T-helper 2 cell (primary cell): ENCODE measurements at places on chromosomes 12 and 14.
A peak's percentile ranks its signal among the peaks of the same experiment; 100 is the strongest.

DNA sequence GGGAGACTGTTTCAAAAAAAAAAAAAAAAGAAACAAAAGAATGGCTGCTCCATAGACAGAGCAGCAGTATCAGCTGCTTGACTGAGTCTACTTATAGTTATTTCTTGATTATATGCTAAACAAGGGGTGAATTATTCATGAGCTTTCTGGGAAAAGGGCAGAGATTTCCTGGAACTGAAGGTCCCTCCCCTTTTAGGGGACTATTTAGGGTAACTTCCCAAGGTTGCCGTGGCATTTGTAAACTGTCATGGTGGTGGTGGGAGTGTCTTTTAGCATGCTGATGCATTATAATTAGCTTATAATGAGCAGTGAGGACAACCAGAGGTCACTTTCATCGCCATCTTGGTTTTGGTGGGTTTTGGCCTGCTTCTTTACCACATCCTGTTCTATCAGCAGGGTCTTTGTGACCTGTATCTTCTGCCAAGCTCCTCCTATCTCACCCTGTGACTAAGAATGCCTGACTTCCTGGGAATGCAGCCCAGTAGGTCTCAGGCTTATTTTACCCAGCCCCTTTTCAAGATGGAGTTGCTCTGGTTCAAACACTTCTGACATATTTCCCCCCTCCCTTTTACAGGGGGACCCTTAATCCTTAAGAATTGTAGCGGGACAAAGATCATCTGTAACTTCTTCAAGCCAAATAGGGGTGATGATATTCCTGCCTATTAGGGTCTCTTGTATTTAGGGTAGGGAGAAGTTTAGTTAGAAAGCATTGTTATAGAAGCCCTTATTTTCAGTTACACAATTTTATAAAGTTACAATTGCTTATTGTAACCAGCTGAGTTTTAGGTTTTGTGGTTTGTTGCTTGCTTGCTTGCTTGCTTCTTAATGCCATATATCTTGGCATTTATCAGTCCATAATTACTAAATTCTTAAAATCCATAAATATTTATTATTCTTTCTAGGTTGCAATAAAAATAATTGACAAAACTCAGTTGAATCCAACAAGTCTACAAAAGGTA is 42.5 kb downstream of the MARK3 start:
- no peak for DNase-seq

DNA sequence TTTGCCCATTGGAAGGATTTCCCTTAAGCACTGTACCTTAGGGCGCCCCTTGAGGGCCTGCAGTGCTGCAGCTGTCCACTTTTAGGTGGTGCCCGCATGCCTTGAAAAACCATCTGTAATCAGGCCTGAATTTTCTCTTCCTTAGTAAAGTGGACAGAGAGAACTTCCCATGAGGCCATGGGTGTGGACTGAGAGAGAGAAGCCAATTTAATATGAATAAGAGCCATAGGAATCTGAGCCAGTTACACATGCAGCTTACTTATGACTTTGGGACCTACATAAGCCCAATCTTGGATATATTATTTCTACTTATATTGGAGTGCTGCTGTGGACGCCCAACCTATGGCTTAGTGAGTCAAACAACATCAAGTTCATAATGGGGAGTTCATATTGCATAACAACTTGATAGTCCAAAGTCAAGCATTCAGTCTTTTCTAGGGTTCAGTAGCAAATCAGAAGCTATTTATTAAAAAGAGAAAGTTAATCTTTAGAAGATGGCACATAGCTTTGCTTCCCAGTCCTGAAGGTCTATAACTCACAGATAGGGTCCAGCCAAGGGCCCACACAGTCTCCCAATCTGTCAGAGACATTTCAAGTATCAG is 11.1 kb upstream of the ETV6 start:
- DNase-seq = no peak

DNA sequence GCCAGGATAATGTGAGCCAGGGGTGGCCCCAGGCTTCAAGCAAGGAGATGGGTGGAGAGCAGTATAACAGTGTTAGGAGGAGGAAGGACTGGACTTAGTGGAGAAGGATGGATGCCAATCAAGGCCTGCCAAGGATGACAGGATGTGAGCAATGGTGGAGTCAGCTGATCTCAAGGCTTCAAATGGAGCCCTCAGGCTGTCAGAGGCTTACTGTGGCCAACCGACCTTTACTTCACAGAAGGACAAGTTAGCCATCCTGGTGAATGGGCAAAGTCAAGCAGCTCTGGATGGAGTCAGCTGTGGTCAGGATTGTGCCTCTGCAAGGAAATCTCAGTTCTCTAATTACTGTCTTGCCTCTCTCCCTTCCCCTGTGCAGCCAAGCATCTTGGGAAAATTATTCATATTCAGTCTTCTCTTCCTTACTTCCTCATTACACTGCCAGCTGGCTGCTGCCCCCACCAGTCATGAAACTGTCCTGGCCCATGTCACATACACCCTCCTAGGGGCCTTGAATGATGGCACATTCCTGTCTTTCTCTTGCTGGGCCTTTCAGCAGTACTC is 7.6 kb upstream of the STAT6 start:
- DNase-seq = no peak

GRCh38 chr14:53622447-53622846 is 334.2 kb downstream of the BMP4 start:
- no peak for DNase-seq

- no peak for DNase-seq
These were observed 181.2 kb downstream of the PRKCH start for GRCh38 chr14:61502459-61503093.

DNA sequence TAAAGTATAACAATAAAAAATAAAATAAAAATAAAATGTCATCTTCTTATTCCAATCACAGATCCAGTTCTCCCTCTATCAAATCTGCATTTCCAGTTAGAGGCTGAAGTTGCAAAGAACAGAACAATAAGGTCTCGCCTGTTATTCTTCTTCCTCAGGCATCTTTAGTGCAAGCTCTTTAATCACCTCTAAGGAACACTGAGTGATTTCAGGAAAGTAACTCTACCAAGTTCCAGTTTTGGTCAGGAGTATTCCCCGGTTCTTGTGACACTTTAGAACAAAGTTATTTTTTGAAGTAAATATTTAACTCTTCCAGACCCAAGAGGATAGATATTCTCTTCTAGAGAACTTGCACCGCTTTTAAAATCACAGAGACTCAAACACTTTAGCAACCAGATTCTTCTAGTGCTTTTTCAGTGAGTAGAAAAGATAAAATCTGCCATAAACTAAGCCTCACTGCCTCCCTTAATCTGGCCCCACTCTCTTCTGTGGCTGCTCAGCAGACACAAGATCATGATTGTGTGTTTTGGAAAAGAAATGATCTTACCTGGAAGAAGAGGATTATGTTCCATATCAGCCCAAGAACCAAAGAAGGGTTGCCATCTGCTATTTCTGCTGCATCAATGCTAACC is 57.9 kb upstream of the DICER1 start:
- no peak for DNase-seq

DNA sequence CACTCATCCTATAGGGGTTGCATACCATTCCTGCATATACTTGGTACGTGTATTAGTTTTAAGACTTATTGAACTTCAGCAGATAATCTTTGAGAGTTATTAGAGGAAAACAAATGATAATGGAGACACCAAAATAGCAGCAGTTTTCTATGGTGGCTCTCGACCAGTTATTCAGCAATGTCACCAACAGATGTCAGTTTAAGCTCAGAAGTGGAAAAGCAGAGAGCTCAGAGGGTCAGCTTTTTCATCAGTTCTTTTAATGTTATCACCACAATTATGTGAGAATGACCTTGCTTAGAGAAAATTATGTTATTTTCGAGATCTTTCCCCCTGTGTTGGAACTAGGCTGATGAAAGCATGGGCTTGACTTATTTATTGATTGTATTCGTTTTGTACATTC is 32.0 kb downstream of the PTPN11 start:
- DNase-seq = no peak

DNA sequence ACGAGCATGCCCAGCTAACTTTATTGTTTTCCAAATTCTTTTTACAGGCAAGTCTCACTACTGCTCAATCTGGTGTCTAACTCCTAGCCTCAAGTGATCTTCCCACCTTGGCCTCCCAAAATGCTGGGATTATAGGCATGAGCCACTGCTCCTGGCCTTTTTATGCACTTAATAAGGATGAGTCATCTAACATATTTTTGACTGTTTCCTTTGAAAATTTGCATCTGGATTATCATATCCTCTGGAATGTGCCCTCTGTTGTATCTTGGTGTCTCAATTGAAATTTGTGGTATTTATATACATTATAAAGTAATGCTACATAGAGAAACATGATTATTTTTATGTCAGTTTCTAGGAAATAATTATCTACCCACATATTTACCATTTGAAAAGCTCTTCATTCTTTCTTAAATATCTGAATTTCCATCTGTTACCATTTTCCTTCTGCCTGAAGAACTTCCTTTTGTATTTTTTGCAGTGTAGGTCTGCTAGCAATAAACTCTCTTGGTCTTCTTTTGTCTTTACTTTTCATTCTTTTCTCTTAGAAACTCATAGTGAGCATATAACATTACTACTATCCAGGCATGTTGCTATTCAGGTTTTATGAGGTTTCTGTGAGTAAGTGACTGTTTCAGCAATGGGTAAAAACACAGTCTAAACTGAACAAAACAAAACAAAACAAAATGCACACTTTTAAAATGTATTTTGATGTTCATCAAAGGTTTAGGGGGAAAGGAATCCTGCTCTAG is 52.8 kb upstream of the CNOT2 start:
- no peak for DNase-seq

- no peak for DNase-seq
These were observed 20.0 kb upstream of the SGPP1 start for GRCh38 chr14:63747846-63748245.

DNA sequence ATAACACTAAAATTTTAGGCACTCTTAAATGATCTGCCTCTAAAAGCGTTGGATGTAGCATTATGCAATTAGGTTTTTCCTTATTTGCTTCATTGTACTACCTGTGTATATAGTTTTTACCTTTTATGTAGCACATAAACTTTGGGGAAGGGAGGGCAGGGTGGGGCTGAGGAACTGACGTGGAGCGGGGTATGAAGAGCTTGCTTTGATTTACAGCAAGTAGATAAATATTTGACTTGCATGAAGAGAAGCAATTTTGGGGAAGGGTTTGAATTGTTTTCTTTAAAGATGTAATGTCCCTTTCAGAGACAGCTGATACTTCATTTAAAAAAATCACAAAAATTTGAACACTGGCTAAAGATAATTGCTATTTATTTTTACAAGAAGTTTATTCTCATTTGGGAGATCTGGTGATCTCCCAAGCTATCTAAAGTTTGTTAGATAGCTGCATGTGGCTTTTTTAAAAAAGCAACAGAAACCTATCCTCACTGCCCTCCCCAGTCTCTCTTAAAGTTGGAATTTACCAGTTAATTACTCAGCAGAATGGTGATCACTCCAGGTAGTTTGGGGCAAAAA is 4.1 kb downstream of the CDKN1B start:
- peak; percentile 65 for DNase-seq

GRCh38 chr12:51852404-51853137 is 4.1 kb upstream of the FIGNL2 start:
- DNase-seq = no peak

DNA sequence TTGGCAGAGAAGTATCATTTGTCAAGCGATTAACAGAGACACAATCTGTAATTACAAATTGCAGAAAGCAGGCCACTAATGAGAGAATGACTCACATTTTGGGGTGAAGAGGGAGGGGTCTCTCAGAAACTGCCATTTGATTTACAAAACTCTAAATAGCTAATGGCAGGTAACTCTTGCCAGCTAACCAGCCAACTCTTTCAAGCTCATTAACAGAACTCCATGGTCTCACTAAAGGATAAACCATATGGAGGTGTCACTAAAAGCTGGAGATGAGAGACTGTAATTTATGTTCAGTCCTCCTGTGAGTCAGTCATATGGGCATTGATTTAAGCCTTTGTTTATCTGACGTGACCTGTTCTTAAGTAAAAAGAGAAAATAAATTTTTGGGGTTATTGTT is 336.4 kb downstream of the FOXG1 start:
- no peak for DNase-seq

DNA sequence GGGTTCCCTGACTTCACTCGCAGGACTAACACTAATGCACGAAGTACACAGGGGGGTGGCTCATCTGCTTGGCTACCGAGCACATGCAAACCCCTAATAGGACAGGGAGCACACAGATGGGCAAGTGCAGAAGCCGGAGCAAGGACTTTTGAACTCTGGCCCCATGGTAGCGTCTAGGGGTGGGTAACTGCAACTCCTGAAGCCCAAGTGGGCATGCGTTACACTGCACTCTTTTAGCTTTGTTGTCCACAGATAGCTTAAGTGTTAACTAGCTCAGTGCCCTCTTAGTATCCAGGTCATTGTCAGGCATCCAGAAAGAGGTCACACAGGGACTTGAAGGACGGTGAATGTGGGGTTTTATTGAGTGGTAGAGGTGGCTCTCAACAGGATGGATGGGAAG is 3.0 kb upstream of the BLTP3B start:
- no peak for DNase-seq
